ENCODE measurements at places on chromosomes 12 and 14.

DNA sequence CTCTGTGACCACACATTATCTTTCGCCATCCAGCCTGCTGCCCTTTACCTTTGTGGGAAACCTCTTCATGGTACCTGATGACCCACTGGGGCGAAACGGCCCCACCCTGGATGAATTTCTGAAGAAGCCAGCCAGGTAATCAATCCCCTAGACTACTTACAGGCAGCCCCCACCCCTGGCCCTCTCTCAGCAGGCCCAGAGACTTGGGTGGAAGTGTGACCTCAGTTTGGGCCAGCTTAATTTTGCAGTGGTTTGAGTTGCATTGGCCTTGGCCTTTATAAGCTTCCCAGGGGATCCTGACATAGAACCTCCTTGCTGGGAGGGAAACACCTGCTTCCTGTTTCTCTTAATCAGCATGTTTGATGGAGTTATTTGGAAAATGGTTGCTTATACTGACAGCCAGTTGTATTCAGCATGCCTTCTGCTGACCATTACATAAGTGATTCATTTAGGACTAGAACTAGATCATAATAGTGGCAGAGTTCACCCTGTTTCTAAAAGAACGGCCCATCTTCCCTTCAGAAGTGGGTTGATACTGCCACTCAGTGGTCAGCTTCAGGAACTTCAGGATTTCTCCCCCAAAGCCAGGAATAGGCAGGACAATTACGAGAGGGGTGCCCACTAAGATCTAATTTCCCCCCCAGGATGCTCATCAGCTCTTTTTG lies 6.1 kb downstream of the SDR39U1 start:
- DNase-seq: no peak

GRCh38 chr12:54526812-54527630 lies 22.4 kb upstream of the PDE1B start:
- peak; percentile 33 for DNase-seq

DNA sequence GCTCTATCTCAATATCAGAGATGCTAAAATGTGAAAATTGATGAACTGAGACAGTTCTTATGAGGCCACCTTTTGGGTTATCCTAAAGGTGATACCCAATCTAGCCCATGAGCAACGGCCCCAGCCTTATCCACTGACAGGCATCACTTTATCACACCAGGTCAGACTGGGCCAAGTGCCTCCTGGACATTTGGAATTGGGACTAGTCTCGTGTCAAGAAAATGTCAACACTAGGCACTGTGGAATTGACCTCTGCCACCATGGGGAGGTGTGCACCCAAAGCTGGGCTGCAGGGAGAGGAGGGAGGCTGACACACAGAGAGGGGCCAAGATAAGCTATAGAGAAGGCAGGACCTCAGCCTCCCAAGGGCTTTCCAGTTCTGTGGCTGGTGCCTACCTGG lies 78.5 kb upstream of the ZFP36L1 start:
- no peak for DNase-seq

DNA sequence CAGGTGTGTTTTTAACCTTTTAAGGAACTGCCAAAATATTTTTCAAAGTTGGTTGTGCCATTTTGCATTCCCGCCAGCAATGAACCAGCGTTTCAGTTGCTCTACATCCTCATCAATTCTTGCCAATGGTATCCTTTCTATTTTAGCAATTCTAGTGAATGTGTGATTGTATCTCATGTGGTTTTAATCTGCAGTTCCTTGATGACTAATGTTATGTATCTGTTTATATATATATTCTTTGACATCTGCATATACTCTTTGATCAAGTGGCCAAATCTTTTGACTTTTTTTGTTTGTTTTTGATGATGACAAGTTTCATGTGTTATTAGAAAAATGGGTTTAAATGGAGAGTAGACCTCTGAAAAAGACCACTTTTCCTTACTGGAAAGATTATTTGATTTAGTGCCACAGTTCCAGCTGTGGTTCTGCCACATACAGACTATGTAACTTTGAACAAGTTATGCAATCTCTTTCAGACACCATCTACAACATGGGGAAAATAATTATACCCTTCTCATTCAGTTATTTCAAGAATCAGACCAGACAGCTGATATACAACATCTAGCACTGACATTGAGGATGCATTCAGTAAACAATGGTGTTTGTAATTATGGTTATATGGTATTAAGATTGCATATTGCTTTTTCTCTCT lies 146.3 kb upstream of the CNOT2 start:
- DNase-seq: no peak

DNA sequence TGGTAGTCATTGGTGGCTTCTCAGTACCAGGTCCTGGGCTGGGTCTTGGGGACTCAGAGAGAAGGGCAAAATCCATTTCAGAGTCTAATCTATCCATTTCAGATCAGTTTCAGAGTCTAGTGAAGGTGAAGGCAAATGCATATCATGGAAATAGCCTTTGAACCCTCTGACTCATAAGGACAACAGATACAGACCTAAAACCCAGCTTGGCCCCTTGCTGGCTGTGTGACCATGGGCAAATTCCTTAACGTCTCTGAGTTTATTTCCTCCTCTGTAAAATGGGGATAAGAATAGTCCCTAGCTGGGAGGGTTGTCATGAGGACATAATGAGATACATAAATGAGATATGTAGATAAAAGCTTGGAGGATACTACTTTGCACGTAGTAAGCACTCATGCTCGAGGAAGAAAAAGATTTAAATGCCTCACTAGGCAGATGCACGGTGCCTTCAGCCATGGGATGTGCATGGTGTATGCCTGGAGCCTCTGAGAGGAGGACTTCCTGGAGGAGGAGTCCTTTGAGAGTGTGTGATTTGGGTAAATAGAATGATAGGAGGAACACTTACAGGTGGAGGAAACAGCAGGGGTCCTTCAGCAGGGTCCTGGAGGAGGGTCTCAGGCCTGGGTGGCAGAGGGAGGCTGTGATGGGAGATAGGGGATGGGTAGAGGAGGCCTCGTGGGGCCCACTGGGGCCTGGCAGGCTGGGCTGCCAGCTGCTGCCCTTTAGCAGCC lies 8.0 kb downstream of the DTX1 start:
- DNase-seq: no peak

GRCh38 chr14:97331058-97331457 lies 533.9 kb downstream of the VRK1 start:
- DNase-seq: no peak

- no peak for DNase-seq
These were observed 40.4 kb downstream of the MMAB start for GRCh38 chr12:109532721-109533486.

Measured in stimulated activated CD4-positive, alpha-beta T cell treated with anti-CD3 and anti-CD28 coated beads, Interleukin-12 subunit alpha, Interleukin-12 subunit beta, amount 100 ng/mL, for 4 hours (primary cell).